ENCODE measurements at places on chromosomes 16 and 17.

DNA sequence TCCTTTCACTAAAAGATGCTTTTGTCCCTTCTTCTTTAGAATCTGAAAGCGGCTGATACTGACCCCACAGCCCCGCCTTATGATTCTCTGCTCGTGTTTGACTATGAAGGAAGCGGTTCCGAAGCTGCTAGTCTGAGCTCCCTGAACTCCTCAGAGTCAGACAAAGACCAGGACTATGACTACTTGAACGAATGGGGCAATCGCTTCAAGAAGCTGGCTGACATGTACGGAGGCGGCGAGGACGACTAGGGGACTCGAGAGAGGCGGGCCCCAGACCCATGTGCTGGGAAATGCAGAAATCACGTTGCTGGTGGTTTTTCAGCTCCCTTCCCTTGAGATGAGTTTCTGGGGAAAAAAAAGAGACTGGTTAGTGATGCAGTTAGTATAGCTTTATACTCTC lies 10.1 kb upstream of the TANGO6 start:
- no peaks in the 10 kb centered on the region for H3K27me3 ChIP-seq
- DNase-seq = no peak
- H3K4me3 ChIP-seq = no peak overlapping the region
- H3K4me1 ChIP-seq = no peaks in the 10 kb centered on the region

- H3K4me1 ChIP-seq = peaks cover 8% of the 10 kb centered on the region
- no peak overlapping the region for H3K27ac ChIP-seq
- no peaks in the 10 kb centered on the region for H3K36me3 ChIP-seq
- H3K27me3 ChIP-seq = no peaks in the 10 kb centered on the region
- no peak overlapping the region for H3K4me3 ChIP-seq
Observed at GRCh38 chr17:14337596-14338079, 36.8 kb downstream of the HS3ST3B1 start.

DNA sequence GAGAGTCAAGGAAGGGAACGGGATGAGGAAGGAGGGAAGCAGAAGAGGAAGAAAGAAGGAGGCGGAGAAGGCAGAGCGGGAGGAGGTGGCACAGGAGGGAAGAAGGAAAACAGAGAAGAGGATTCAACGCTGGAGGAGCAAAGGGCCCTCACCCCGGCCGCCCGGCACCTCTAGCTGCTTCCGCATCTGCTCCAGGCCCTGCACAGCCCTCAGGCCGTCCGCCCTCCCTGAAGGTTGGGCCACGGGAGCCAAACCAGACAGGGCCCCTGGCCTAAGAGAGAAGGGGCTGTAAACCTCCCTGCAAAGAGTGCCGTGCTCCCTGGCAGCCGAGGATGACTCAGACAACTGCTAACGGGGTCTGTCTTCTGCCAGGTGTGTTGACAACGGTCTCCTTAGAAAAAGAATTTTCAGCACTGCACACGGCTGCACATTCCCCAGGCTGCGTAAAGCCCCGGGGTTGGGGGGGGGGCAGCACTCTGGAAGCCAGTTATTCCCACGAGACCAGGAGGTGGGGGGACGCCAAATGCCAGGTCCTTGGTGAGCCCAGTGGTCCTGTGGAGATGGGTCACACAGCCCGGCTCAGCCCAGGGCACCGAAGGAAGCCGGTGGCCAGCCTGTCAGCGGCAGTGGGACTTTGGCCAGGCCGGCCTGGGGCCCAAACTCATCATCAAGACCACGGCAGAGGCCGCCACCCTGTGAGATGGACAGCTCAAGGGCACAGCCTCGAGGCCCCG lies 29.1 kb downstream of the MRM3 start:
- no peak overlapping the region for H3K4me3 ChIP-seq
- no peak overlapping the region for H3K27ac ChIP-seq
- DNase-seq = no peak
- no peaks in the 10 kb centered on the region for H3K27me3 ChIP-seq
- peaks cover 15% of the 10 kb centered on the region for H3K36me3 ChIP-seq
- H3K4me1 ChIP-seq = no peaks in the 10 kb centered on the region

DNA sequence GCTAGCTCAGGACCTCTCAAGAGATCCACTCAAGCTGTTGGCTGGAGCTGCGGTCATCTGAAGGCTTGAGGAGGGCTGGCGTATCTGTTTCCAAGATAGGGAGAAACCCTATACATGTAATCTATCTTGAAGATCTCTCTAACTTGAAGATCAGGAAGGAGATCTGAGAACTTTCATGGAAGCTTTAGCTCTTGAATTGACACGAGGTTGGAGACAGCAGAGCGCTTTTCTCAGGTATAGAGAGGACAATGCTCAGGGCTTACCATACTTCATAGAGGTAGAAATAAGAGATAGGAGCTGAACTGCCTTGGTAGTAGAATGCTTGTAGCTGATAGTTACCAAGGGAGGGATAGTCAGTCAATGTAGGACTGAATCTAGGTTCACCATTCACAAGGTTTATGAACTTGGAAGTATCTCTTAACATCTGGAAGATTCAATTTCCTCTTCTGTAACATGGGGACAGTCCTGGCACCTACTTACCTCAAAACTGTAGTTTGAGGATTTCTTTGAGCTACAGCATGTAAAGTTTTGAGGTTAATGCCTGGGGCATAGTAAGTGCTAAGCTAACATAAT lies 267.0 kb upstream of the MAF start:
- DNase-seq = no peak
- H3K36me3 ChIP-seq = no peaks in the 10 kb centered on the region
- no peak overlapping the region for H3K4me3 ChIP-seq
- no peaks in the 10 kb centered on the region for H3K27me3 ChIP-seq
- no peak overlapping the region for H3K27ac ChIP-seq
- no peaks in the 10 kb centered on the region for H3K4me1 ChIP-seq

DNA sequence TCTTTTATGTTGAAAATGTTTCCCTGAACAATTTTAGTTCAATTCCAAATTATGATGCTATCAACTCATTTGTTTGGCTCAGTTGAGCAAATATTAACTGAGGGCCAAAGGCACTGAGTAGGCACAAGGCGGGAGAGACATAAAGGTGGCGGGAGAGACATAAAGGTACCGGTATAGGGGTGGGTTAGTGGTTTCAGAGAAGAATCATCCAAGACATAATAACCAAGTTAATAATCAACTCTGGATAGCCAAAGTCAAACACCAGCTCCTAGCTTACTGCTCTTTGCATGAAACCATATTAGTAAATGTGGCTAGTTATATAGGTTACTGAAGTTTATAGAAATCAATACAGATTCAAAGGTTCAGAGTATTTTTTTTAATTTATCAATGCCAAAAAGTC lies 91.7 kb downstream of the RPGRIP1L start:
- no peak overlapping the region for H3K27ac ChIP-seq
- DNase-seq = no peak
- no peaks in the 10 kb centered on the region for H3K36me3 ChIP-seq
- H3K27me3 ChIP-seq = no peaks in the 10 kb centered on the region

- H3K36me3 ChIP-seq = no peaks in the 10 kb centered on the region
- H3K27me3 ChIP-seq = peaks cover 87% of the 10 kb centered on the region
- H3K27ac ChIP-seq = no peak overlapping the region
- peak overlapping the region; percentile 48 for H3K4me3 ChIP-seq
Observed at GRCh38 chr17:14298221-14298946, 2.5 kb upstream of the HS3ST3B1 start.

DNA sequence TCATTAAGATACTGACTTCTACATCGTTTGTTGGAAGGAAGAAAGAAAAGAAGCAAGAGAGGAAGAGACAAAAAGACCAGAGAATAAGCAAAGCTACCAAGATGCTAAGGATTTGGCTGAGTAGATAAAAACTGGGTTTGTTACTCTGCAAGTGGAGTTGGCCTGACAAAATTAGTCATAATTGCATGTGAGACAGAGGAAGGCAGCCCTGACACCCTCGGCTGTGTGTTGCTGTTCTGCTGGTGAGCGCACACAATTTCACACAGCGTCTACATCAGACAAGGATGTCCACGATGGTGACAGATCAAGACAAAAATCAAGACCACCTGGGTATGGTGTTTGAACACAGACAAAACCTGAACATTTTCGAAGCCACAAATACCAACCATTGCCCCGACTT lies 75.4 kb upstream of the FA2H start:
- no peaks in the 10 kb centered on the region for H3K36me3 ChIP-seq
- no peak overlapping the region for H3K4me3 ChIP-seq
- H3K27ac ChIP-seq = no peak overlapping the region

- peaks cover 46% of the 10 kb centered on the region for H3K4me1 ChIP-seq
- H3K27ac ChIP-seq = peak overlapping the region; percentile 99
Observed at GRCh38 chr17:80263253-80264204, 2.9 kb downstream of the RNF213 start.

DNA sequence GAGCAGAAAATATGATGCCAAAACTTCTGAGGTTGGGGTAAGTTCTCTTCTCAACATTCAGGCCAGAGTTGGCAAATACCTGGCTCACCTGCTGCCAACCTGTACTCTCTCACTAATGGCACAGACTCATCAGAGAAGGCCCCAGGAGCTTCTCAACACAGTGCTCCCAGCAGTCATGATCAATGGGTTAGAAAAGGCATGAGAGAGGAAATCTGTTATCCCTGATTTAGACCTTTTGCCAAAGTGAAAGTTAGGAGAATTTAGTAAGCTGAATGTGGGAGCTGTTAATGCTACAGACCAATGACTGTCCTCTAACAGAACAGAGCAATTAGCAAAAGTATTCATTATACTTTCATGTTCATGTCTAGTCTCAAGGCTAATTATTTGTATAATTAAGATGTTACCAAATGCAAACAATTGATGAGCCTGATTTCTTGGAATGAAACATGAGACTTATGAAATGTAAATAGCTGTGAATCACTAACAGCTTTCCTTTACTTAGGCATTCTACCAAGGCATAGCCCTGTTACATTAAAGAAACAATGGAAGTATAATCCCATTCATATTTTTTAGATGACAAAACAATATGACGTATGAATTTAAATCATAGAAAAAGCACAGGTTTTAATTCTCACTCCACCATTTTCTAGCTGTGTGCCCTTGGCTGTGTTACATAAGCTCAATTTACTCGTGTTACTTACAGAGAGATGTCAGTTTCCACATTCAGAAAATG lies 68.7 kb upstream of the MARCHF10 start:
- no peak overlapping the region for H3K4me3 ChIP-seq
- H3K27me3 ChIP-seq = no peaks in the 10 kb centered on the region
- H3K36me3 ChIP-seq = no peaks in the 10 kb centered on the region
- H3K4me1 ChIP-seq = no peaks in the 10 kb centered on the region

- peak overlapping the region; percentile 56 for H3K4me3 ChIP-seq
- no peaks in the 10 kb centered on the region for H3K27me3 ChIP-seq
- H3K36me3 ChIP-seq = no peaks in the 10 kb centered on the region
- H3K27ac ChIP-seq = peak overlapping the region; percentile 85
Observed at GRCh38 chr16:14187517-14188338, 116.6 kb downstream of the MRTFB start.

GRCh38 chr16:10579965-10580882 lies at the start of gene EMP2:
Gene EMP2 (minus strand): TSS chr16:10580598. CDS start chr16:10547617, 32,981 bp downstream.
- peaks cover 38% of the 10 kb centered on the region for H3K4me1 ChIP-seq
- peak within 1 kb of the TSS; percentile 69 for H3K4me3 ChIP-seq
- H3K27ac ChIP-seq = peak within 1 kb of the TSS; percentile 99
